A172 (cell line): ENCODE measurements at places on chromosomes 2 and 18. TPM values are rescaled to one million over a fixed set of nuclear protein-coding genes. Genes with fewer than 3 reads are reported as not detected.

- DNase-seq, result peak; percentile 63
Measured at GRCh38 chr18:22703883-22704585, 229.1 kb upstream of the RBBP8 start.

DNA sequence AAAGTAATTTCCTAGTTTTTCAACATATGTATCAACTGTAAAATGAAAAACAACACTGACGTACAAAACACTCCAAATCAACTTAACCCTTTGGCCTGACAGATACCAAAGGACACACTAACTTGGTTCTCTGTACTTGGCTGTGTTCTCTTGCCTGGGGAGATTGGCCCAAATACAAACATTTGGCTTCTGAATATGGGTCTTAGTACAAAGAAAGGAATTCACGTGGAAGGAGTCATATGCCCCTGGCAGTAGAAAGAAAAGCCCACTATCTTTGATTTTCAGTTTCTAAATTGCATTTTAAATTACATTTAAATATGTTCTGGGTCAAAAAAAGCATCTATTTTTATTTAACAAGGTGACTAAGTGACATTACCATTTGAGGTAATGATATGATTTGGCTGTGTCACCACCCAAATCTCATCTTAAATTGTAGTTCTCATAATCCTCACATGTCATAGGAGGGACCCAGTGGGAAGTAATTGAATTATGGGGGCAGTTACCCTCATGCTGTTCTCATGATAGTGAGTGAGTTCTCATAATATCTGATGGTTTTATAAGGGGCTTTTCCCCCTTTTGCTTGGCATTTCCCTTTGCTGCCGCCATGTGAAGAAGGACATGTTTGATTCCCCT, 153.6 kb upstream of the CCDC195 start:
- DNase-seq, result peak; percentile 53

DNA sequence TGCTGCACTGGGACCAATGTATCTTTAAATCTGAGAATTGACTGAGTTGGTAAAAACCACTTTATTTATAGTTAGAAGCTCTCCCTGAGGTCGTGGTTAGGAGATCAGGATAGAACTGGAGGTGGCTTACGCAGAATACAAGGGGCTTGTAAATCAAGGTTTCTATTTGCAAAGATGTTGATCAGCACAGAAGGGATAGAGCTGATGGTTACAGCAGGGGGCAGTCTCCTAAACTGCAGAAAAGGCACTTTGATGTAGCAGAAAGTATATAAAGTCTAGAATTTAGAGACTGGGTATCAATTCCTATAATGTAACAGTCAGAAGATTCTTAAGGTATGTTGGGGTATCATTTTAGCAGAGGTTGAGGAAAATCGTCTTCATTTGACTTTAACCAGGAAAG, 25.2 kb upstream of the ACVR1 start:
- no peak for DNase-seq

GRCh38 chr2:104878863-104879512, 25.1 kb downstream of the POU3F3 start:
- no peak for DNase-seq

GRCh38 chr2:159124931-159125467, 156.6 kb downstream of the TANC1 start:
- DNase-seq, result peak; percentile 39

- no peak for DNase-seq
Measured at GRCh38 chr18:31088532-31088931, 13.7 kb downstream of the DSC2 start.

DNA sequence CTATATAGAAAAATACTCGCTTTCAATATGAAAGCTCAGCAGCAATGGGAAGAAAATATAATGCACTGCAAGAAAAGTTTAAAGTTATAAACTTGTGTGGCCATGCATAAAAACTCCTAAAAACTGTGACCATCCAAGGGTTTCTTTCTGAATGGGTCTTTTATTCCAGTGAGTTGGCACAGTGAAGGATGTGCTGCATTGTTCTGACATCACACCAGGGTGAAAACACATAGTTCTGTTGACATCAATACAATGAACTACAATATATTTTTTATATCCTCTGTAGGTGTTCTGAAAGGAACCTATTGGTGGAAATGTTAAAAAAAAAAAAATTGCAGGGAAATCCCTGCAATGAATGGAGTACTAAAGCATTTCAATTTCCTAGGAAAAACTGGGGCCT, 80.2 kb downstream of the CDH20 start:
- DNase-seq, result no peak

DNA sequence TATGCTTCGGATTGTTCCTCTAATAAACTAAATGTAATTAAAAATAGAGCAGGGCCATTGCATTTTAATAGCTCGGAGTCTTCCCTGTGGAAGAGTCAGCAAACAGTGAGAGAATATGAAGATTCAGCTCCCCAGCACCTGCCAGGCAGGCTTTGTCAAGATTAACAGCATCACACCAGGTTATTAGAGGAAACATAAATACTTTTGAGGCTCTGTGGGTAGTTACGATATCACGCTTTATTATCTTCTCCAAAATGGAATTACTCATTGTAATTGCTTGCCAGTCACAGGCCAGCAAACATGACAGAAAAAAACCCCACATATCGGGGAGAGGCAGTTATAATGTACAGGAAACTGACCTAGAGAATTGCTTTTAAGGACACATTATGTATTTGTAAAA, 303.9 kb downstream of the CPS1 start:
- DNase-seq, result no peak

DNA sequence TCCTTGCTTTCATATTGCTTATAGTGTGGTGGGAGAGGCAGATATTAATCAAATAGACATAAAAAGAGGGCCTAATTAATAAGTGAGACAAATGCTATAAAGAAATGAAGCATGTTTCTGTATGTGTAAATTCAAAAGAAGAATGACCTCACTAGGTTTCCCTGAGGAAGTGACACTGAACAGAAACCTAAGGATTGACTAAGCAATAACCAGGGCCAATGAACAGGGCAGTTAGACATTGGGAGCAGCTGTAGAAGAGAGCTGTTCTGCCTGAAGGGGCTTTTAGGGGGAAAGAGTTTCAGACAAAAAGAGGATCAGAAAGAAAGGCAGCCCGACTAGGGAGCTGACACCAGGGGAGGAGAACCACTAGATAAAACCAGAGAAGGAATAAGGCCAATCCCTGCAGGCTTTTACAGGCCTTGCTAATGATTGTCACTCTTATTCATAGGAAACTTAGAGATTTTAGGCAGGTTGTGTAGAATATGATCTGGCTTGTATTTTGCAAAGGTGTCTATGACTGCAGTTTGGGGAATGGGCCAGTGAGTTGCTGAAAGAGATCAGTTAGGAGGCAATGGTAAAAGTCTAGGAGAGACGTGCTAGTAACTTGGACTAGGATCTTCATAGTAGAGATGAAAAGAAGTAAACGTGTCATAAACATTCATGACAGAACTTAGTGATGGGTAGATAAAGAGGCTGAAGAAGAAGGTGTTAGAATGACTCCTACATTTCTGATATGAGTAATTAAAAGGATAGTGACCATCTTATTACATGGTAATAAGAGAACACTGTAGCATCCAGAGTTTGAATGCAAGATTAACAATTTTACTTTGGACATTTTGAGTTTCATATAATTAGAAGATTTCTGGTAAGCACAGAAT, 26.8 kb upstream of the NABP1 start:
- DNase-seq, result no peak

DNA sequence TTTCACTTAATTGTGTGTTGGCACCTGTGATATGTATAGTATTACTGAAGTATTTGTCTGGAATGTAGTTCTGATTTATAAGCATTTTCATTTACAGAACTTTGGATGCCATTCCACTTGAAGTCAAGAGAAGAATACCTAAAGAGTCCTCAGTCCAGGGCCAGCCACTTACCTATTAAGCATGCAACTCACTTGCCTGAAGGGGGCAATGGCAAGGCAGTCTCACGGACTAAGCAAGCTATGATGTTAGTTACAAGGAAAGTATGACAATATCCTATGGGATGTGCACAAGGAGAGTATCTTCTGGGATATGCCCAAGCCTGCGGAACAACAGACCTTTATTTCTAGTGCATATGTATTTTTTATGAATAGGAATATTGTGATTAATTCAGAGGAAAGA, 369.4 kb upstream of the GCFC2 start:
- no peak for DNase-seq

DNA sequence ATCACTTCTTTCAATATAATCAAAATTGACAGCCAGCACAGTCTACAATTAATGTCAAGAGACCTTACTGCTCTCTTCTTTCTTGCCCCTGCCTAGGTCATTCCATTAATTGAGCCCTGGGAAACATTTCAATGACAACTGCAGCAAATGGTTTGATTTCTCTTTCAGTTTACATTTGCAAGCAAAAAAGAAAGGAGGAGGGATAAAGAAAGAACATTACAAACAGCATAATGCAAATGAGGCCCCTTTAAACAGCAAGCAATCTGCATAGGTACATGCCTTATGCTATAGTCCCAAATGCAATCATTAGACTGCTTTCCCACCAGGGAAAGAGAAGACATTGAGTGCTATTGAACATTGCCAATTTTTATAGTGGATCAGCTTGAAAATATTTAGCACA, 655.0 kb upstream of the CDH2 start:
- no peak for DNase-seq

GAL3ST2 gene
- not detected in 2 replicates for total RNA-seq

ERBB4 gene
- total RNA-seq, result 0.09 and 0.79 TPM in 2 replicates

SULT1C2 gene
- 0.29 TPM in 1 of 2 replicates, not detected in the other for total RNA-seq

PTGR3 gene
- 7.6 and 7.9 TPM in 2 replicates for total RNA-seq

CABLES1 gene
- total RNA-seq, result 7.1 and 11.3 TPM in 2 replicates

CYBRD1 gene
- total RNA-seq, result 159 and 186 TPM in 2 replicates

LIMS4 gene
- total RNA-seq, result 0.10 and 1.3 TPM in 2 replicates

RNF152 gene
- 0.84 and 0.95 TPM in 2 replicates for total RNA-seq

DSEL gene
- total RNA-seq, result 5.9 and 6.8 TPM in 2 replicates
